ENCODE measurements at places on chromosomes 16 and 17. TPM values are rescaled to one million over a fixed set of nuclear protein-coding genes. Genes with fewer than 3 reads are reported as not detected.

GPR139 gene
- not detected for total RNA-seq

PRAC1 gene
- total RNA-seq = not detected

TPSB2 gene
- not detected for total RNA-seq

CCL7 gene
- not detected for total RNA-seq

ZNF23 gene
- total RNA-seq = 4.0 TPM

TPSG1 gene
- not detected for total RNA-seq

DPEP3 gene
- not detected for total RNA-seq

MYH1 gene
- total RNA-seq = not detected

ZNF624 gene
- total RNA-seq = 6.2 TPM

NOS2 gene
- 0.10 TPM for total RNA-seq

FAHD1 gene
- 86.2 TPM for total RNA-seq

VAT1 gene
- 345 TPM for total RNA-seq

P2RX5 gene
- total RNA-seq = 0.38 TPM

NFATC2IP gene
- total RNA-seq = 36.5 TPM

CACNG3 gene
- not detected for total RNA-seq

KCNH6 gene
- total RNA-seq = not detected

CEP295NL gene
- total RNA-seq = 2.3 TPM

GFAP gene
- not detected for total RNA-seq

KRT20 gene
- not detected for total RNA-seq

TBC1D26 gene
- not detected for total RNA-seq

CA7 gene
- not detected for total RNA-seq

All from vein endothelial cell (primary cell).